Ureter (tissue), 1 donor: ENCODE measurements at places on chromosomes 4 and X. TPM values are rescaled to one million over a fixed set of nuclear protein-coding genes. Genes with fewer than 3 reads are reported as not detected.

BMX gene
- 1.4 TPM for total RNA-seq

- DNase-seq = no peak
These were observed 23.0 kb downstream of the RTL5 start for GRCh38 chrX:72108666-72109065.

- no peak for DNase-seq
These were observed 867.6 kb upstream of the PCDH7 start for GRCh38 chr4:29852537-29852936.

EDA2R gene
- 4.4 TPM for total RNA-seq

GRCh38 chr4:33302321-33302720 lies 2582.2 kb downstream of the PCDH7 start:
- DNase-seq = no peak

GRCh38 chr4:40564815-40565483 lies 64.7 kb downstream of the RBM47 start:
- DNase-seq = no peak

DNA sequence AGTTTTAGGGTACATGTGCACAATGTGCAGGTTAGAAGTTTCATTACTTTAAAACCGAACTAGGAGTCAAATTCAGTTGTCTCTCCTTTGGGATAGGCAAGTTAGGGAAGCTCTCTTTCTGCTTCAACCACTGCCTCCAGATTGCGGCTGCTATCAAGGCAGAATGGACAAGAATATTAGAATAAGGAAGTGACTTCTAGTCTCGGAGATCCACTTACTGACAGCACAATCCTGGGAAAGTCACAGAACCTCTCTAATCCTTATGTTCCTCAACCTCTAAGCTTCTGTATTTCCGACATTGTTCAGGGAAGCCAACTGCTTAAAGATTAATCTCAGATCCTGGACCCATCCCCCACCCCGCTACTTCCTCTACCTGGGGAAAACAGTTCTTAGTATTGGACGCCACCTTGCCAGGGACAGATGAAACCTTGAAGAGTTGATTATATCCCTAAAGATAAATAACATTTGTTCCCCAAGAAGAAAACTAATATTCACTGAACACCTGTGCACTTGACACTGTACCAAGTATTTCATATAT lies 2.1 kb downstream of the NUP62CL start:
- DNase-seq = no peak

GRCh38 chr4:87843936-87844335 lies 11.2 kb downstream of the MEPE start:
- no peak for DNase-seq

DNA sequence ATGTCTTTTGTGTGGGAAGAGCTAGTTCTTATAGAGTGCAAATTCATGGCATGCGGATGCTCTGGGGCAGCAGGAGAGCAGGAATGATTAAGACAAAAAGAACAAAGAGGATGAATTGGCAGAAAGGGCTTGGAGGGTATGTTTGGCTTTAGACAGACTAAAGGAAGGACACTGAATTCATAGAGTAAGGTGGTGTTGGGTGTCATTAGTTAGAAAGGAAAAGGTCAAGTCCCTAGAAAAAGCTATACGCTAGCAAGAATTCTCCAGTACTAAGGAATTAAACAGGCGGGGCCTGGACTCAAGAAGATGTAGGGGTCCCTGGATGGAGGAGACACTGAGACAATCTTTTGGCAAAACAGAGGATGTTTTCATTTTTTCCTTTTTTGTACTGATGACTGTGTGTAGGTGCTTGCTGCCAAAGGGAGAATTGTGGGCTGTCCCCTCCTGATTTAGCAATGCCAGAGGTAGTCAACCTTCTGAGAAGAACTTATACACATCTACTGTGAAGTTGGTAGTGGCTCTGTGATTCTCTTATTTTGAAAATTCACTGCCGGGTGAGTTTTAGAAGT lies 391.0 kb downstream of the SPRY1 start:
- DNase-seq = no peak

FGD1 gene
- total RNA-seq = 3.3 TPM

DNA sequence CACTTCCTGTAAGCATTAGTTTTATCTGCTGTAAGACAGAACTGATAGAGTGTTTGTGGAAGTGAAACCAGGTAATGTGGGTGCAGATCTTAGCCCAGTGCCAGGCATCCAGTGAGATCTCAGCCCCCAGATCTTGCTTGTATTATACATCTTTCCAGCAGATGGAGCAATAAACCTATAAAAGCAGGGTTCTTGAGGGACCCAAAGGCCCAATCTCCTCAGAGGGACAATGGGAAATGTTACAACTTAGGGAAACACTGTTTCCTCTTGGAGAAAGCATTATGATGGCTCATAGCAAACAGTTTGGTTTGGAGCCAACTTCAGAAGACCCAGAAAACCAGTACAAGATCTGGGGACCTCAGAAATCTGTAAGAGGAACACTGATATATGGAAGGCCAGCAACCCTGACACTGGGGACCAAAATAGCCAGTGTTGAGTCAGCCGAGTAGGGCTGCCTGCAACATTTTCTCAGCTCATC lies 206.3 kb downstream of the SLC7A11 start:
- DNase-seq = no peak

DNA sequence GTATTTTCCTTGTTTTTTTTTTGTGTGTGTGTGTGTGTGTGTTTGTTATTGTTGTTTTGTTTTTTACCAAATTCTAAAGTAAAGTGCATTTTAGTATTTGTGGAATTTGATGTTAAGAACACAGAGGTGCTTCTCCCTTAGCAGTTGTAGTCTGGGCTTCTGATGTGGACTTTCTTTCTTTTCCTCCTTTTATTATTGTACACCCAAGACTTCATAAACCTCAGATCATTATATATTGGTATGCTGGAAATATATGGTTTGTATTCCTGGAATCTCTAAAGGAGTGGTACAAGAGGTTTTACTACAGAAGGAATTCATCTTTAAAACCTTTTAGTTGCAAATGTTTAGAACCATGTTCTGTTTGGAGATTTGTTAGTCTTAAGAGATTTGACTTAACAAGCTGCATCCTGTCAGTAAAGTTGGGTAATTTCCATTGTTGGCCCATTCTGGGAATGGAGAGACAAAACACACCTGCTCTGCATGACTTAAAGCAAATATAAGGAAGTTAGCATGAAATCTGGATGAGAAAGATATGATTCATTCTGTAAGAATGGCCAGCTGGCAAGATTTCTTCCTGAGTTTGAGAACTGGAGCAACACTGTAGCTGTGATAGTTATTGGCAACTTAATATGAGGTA lies 64.0 kb downstream of the SMAD1 start:
- DNase-seq = peak; percentile 50

DNA sequence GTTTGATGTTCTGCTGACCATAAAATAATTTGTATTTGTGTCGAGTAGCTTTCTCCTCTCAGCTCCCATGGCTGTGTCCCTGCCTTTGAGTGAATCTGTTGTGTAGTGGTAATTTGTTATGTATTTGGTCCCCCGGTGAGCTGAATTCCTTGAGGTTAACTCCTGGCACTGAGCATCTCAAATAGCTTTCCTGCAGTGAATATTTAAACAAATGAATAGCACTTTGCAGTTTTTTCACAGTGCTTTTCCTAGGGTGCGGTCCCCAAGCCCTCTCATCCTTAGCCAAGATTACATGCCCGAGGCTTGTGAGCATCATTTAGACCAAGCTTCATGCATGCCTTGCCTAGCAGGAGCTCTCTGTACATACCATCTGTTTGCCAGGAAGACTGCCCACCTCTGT lies 74.2 kb downstream of the CLDN34 start:
- no peak for DNase-seq

DNA sequence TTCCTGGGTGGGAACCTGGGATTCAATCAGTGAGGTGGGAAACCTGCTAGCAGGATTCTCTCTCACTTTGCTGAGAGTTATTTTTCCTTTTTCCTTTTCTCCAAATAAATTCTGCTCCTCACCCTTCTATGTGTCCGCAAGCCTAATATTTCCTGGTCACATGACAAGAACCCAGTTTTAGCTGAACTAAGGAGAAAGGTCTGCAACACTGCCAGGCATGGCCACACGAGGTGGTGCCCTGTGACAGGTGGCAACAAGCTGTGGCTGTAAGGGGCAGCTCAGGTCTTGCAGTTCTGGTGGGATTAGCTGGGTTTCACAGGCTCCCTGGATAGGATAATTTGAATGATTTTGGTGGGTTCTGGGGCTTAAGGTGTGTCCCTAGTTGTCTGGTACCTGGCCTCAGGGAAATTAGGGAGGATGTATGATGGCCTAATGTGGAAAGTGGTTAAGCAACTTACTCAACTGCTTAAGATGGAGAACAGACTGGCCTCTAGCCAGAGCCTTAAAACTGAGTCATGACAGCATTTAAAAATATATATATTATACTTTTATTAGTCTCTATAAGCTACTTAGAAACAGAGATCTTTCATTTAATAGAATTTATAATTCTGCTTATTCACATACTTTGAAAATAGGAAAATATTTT lies 215.0 kb downstream of the IL15 start:
- no peak for DNase-seq

DNA sequence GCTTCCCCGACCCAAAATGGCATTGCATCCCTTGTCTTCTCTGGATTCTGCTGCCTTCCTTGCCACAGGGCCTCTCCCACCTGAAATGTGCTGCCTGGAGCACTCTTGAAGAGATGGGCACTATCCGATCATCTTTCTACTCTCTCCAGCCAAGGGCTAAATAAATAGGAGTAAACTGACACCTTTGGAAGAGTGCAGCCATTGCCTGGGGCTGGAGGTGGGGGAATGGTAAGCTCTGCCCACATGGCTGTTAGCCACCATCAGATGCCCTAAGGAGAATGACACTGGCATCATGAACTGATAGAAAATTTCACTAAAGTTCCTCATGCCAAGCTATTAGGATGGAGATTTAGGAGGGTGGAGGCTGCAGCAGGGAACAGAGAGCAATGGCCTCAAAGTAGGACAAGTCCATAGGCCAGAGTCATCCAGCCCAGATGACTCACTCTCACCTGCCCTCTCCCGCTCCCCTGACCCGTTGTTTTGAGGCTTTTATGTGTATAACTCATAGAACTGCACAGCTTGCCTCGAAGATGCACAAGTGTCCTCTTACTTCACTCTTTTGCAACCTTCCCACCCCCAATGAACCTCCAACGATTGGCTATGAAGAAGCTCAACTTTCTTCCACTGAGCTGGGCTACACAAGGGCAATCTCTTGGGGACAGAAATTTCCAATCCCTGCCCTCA lies 822 bp upstream of the PFKFB1 start:
- no peak for DNase-seq

GAK gene
- total RNA-seq = 150 TPM

- DNase-seq = no peak
These were observed 235.6 kb upstream of the JADE1 start for GRCh38 chr4:128573781-128574508.

GRCh38 chr4:116515959-116516358 lies 569.4 kb downstream of the TRAM1L1 start:
- DNase-seq = no peak

TMEM271 gene
- total RNA-seq = not detected

DNA sequence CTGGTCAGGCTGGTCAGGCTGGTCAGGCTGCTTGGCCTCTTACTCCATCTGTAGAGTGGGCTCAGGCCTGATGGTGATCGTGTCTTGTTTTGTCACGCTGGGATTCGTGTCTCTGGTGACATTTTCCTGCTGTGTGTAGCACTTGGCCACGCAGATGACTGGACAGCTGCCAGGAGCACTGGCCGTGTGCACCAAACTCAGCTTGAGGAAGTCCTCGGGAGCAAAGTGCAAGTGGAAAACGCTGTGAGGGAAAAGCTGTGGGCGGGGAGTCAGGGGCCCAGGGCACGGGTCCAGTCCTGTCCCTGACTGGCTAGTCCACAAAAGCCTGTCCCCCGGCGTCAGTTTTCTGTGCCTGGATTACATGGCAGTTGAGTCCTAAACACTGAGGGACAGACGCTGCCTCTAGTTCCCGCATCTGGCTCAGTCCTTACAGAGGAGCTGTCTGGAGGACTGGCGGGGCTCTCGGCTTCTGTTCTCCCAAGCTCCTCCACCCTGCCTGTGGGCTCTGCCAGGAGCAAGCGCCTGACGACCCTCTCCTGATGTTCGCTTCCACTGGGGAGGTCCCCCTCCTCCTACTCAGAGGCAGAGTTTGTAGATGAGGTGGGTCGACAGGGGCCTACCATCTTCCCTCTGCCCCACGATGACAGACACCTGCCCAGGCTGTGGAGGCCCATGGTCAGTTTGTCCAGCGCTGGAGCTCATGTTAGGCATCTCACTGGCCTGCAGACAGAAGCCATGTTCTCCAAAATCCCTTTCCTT lies 35.9 kb upstream of the GRPEL1 start:
- DNase-seq = peak; percentile 76

GRCh38 chrX:5791721-5792120 lies 436.9 kb downstream of the NLGN4X start:
- no peak for DNase-seq

BRS3 gene
- total RNA-seq = 0.18 TPM

PKD2 gene
- 37.0 TPM for total RNA-seq

FAT4 gene
- total RNA-seq = 9.8 TPM

DNA sequence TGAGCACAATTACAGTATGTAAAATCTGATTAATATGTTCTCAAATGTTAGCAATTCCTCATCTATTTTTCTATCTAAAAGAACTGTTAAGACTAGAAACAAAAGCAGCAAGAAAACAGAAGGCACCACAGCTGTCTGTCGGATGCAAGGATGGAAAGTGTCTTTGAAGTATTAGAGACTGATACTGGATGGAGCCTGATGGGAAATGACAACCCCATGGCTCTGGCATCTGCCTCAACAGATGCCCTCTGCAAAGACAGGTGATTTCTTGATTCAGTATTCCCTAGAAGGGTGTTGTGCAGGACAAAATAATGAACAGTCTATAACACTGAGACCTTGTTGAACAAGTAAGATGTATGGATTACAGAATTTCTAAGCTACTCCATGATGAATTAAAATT lies 19.7 kb downstream of the LRCH2 start:
- no peak for DNase-seq

RIBC1 gene
- 1.2 TPM for total RNA-seq

- DNase-seq = peak; percentile 46
These were observed 542 bp downstream of the RNF150 start for GRCh38 chr4:141132709-141133145.

- no peak for DNase-seq
These were observed 2.6 kb downstream of the AMER1 start for GRCh38 chrX:64202808-64203325.

FRAS1 gene
- 12.4 TPM for total RNA-seq

LRP2BP gene
- 2.1 TPM for total RNA-seq

QRFPR gene
- total RNA-seq = 0.21 TPM

DNA sequence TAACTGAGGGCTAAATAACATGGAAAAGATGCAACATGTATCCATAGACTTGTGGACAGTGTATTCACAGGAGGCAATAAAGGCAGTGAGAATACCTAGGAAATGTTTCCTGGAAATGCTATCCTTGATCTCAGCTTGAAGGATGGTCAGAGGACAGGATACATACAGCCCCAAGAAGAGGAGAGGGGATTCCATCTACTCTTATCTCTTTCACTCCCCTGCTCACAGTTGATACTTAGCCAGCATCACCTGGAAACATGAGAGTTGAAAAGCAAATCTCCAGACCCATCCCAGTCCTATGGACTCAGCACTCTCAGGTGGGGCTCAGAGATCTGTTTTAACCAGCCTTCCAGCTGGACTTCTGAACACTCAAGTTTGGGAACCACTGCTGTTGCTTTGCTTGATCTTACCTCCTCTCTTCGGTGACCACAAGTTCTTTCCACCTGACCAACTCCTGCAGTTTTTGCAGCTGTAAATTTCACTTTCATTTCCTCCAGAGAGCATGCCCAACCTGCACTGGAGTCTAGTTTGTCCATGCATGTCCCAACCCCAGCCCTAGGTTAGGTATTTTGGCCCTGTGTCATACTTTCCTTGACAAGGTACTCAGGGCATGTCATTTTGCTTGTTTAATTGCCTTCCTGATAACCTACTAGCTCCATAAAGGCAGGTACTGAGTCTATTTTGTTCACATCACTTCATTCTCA lies 10.4 kb downstream of the RELL1 start:
- no peak for DNase-seq
